ENCODE measurements at places on chromosomes 4 and X.

GRCh38 chrX:31665454-31665853 lies 593.6 kb upstream of the FTHL17 start:
- DNase-seq: no peak

- DNase-seq: no peak
Measured at GRCh38 chrX:40040686-40041461, 56.9 kb downstream of the BCOR start.

GRCh38 chr4:123495530-123495929 lies 98.9 kb downstream of the SPRY1 start:
- no peak for DNase-seq

DNA sequence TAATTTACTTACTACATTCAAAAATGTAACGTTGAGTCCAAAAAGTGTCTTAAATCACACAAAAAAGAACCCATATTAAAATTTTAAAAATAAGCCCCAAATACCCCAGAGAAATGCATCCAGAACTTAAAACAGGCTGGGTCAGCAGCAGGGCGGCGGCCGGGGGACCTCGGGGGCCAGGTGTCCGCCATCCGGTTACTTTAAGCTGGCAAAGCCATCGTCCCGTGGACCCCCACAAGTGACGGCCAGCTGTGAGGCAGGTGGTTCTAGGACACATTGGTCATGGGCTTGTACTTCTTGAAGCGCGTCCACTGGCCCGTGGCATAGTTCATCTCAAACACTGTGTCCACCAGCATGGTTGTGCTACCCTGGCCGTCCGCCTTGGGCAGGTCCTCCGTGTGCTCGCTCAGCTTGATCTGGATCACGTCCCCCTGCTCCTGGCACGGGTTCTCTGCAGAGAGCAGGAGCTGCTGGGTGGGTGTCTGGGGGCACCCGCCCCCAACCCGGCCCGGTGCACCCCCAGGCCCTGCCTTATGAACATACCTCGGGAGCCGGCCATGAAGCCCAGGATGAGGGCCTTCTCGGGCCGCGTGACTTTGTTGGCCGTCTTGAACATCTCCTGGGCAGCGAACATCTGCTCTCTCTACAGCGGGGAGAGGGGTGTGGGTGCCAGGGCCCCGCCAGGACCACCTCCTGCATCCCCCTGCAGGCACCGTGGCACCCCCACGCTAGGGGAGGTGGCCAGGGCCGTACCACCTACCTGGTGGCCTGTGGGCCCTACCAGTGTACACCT lies 25.5 kb downstream of the NELFA start:
- no peak for DNase-seq

DNA sequence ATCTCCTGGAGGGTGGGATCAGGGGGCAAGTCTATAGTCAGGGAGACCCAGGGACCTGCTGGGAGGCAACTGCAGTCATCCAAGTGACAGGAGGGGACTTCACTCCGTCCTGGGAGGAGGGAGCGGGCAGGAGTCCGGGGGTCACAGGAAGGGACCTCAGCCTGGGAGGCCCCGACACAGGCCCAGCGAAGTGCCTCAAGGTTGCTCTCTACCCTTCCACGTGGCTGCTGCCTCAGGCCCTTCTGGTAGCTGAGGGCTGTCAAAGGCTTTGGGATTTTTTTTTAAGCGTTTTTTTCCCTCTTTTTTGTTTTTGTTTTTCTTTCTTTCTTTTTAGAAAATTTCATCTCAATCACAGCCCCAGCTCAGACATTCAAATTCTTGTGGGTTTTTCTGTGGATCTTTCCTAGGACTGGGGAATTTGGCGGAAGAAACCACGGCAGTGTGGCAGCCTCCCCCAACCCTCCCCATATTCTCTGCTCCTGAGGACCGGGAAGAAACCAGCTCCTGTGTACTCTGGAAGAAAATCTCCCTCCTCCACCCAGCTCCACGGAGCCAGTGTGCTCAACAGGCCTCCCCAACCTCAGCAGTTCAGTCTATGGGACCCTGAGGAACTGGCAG lies 1.4 kb upstream of the HAUS7 start:
- DNase-seq: no peak

- DNase-seq: no peak
Measured at GRCh38 chr4:96170198-96170597, 330.3 kb downstream of the PDHA2 start.

GRCh38 chrX:130578906-130579305 lies 177.1 kb downstream of the RBMX2 start:
- DNase-seq: no peak

- DNase-seq: no peak
Measured at GRCh38 chrX:100654261-100654660, 10.3 kb downstream of the SRPX2 start.

DNA sequence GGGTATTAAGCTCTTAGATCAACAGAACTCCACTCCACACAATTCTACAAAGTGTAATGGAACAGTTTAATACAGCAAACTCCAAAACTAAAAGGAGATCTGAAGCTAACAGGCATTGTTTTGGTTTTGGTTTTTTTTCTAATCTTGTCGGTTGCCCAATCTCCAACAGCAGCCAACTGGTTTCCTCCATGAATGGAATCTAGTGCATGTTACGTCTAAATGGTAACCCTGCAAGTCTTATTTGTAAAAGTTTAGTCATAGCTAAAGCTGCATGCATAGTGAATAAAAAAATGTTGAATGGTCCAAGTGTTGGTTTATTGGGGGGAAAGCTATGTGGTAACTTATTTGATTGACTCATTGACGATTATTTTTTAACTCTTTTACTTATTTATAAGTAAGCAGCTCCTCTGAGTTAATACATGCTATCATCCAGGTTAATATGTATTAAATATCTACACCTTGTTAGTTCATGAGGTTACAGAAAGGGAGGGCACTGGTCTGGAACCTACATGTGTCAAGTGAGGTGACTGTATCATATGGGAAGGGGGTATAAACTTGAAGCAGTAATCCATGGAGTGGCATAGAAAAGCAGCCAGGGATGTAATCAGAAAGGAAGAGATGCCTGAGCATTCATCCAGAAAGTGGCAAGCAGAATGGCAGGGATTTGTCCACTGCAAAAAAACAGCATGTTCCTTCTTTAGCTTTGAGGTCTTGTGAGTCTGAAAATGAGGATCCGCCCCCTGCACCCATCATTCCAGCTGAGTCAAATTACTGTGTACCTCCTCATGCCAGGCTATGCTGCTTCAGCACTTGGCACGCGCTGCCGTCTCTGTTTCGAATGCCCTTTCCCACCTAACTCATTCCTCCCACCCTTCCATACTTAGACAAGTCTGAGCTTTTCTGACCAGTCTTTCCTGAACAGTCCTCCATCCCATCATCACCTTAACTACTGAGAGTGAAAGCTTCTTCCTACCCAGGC lies 81.7 kb downstream of the PDGFC start:
- peak; percentile 50 for DNase-seq

- no peak for DNase-seq
Measured at GRCh38 chr4:89871211-89871610, 23.4 kb upstream of the MMRN1 start.

- DNase-seq: peak; percentile 46
Measured at GRCh38 chr4:15659768-15660570, 4.8 kb upstream of the FBXL5 start.

GRCh38 chr4:109752525-109752924 lies 22.7 kb upstream of the PLA2G12A start:
- DNase-seq: no peak

DNA sequence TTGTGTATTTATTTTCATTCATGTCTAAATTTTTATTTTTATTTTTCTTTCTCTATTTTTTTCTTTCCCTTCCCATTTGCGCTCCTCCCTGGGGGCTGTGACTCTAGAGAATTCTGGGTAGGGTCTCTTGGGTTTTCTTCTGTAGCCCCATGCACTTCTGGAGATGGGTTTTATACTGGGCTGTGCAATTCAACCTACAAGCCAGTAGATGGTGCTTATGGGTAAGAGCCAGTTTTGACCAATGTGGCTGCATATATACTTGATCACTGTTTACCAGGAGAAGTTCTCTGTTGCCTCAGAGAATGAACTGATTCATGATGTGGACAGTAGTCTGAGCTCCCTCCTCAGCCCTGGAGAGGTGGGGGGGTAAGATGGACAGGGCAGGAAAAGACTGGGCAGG lies 614.6 kb downstream of the PCDH19 start:
- no peak for DNase-seq

DNA sequence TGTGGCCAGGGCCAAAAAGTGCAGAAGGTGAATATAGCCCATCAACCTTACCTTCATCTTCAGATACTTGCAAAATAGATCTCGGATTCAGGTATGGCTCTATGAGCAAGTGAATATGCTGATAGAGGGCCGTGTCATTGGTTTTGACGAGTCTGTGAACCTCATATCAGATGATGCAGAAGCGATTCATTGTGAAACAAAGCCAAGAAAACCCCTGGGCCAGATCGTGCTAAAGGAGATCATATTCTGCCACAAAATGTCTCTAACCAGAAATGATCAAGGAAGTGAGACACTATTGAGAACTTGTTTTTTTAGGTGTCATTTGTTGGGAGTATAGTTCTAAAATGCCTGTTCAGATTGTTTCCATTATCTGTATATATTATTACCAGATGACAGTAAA lies 48.3 kb downstream of the PDK3 start:
- no peak for DNase-seq

GRCh38 chr4:26141911-26142638 lies 178.7 kb upstream of the RBPJ start:
- DNase-seq: no peak

GRCh38 chrX:70498129-70498528 lies 53.5 kb downstream of the DLG3 start:
- no peak for DNase-seq

- DNase-seq: no peak
Measured at GRCh38 chr4:117324851-117325491, 239.6 kb upstream of the TRAM1L1 start.

- no peak for DNase-seq
Measured at GRCh38 chr4:151852202-151852601, 91.4 kb upstream of the GATB start.

- no peak for DNase-seq
Measured at GRCh38 chr4:26473893-26474292, 16.4 kb downstream of the CCKAR start.

GRCh38 chr4:6777636-6778281 lies 4.8 kb upstream of the KIAA0232 start:
- DNase-seq: peak; percentile 59

DNA sequence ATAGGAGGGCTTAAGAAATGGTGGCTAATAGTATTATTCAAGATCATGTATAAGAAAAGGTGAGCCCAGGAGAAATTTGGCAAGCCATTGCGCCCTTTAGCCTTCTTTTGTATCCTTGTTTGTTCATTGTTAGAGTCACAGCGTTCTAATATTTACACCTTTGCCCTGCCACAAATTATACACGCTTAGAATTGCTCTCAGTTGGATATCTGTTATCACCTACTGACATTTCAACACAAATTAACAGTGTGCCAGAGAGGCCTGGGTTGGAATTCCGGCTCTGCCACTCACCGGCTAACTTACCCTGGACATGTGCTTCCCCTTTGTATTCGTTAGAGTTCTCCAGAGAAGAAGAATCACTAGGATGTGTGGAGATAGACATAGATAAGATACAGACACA lies 148.7 kb upstream of the KIT start:
- DNase-seq: no peak

DNA sequence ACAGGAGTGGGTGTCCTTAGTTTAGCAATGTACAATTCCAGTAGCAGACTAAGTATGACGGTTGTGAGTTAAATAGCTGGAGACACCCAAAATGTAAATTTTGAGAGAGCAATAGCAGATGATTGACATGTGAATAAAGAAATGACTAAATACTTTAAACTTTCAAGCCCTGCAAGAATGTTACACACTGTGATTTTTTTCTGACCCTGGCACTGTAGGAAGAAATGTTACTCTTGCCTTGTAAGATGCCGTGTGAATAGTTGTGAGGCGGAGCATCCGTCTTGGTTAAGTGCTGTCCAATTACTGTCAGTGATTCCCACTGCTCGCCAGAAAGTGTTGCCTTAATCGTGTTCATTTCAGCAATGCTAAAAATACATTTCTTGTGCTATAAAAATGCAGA lies 1248.1 kb downstream of the RAPGEF2 start:
- DNase-seq: no peak

DNA sequence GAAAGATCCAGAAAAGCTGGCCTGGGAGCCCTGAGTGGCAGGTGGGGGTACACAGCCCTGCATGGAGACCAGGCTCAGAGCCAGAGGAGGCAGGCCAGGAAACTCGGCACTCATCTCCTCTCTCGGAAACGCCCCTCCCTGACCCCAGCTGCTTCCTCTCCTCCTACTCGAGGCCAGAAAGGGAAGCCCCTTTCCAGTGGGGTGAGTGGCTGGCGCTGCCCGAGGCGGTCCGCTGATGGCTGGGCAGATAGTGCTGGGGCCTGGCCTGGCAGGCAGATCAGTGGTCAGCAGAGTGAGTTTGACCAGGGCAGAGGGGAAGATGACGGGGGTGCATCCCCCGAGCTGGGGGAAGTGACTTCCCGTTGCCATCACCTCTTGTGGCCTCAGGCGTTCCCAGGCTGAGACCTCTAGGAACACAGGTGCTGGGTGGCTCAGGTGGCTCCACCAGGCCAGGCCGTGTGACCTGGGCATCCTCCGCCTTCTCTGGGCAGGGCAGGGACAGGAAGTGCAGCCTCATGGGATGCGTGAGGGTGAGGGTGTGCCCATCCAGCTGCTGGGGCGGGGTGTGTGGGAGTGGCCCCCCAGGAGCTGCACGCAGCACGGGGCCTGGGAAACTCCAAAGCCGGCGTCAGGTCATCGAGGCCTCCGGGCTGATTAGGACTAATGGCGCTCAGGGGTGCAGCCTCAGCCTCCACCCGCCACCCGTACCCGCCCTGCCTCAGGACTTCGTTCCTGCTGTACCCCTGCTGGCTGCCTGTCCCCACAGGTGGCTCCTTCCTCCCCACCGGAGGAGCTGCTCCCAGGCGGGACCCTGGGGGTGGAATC lies 5.7 kb downstream of the SH3BP2 start:
- DNase-seq: peak; percentile 60

DNA sequence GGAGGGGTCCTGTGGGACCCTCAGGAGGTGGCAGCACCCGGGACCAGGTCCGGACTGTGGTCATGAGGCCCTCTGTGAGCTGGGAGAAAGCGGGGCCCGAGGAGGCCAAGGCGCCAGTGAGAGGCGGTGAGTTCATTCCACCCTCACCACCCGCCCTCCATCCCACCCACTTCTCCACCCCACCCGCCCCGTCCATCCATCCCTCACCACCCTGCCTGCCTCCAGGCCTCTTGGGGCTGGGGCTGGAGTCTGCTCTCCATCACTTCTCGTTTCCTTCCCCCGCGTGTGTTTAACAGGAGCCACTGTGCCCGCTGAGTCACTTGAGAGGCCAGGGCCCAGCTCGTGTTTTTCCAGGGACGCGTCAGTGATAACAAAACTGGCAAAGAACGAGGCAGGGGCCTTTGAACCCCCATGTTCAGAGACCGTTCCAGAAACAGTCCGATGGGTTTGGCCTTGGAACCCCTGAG lies 6.2 kb downstream of the SH3TC1 start:
- DNase-seq: peak; percentile 51

GRCh38 chr4:165757451-165757850 lies 115.6 kb upstream of the TLL1 start:
- DNase-seq: no peak

GRCh38 chrX:42704454-42704853 lies 73.5 kb downstream of the PPP1R2C start:
- DNase-seq: no peak

GRCh38 chrX:65971151-65971550 lies 68.7 kb downstream of the VSIG4 start:
- DNase-seq: no peak

Data from adrenal gland (tissue), 19 donors.